ENCODE measurements at places on chromosomes 7 and 10.

GRCh38 chr10:114996542-114996941, 58.5 kb downstream of the TRUB1 start:
- DNase-seq = no peak

- no peak for DNase-seq
These were observed 73.5 kb upstream of the MKLN1 start for GRCh38 chr7:131254211-131254610.

- DNase-seq = no peak
These were observed 67.5 kb downstream of the CUX1 start for GRCh38 chr7:101884671-101885596.

DNA sequence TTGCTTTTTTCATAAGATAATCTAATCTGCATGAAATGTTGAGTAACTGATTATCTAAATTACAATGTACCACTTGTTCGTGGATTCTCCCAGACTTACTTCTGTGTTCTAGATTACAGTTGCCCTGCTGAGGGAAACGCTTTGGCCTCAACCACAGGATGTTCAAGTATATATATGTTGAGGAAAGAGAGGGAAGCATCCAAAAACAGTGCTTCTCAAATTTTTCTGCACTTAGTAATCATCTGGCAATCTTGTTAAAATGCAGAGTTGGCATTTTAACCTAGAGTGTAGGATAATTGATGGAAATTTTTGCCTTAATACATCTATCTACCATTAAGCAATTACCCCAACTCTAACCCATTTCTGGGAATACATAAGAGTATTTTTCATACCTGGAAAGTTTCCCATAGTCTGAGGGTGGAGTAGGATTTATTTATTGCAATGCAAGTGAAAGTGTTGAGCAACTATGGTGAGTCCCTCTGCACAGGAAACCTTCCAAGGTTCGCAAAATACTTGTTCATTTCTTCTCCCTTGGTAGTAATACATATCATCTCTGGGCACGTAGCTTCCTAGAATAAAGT, 59.6 kb upstream of the C1GALT1 start:
- DNase-seq = no peak

- DNase-seq = no peak
These were observed 36.9 kb upstream of the NPFFR1 start for GRCh38 chr10:70320751-70321150.

DNA sequence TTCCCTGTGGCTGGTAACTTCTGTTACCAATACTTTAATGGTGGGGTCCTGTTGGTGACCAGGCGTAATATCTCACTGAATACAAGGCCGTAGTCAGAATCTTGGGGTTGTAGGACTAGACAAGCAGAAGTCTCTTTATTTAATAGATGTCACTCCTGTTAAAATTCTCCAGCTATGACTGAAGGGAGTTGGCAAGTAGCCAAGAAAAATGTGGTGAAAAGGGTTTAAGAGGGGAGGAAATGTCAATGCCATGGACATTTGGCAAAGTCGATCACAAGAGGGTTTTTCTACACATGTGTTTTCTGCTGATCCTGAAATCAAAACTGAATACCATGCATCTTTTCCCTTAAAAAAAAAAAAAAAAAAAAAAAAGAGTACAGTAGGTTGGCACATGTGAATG, 533.5 kb downstream of the AUTS2 start:
- DNase-seq = no peak

DNA sequence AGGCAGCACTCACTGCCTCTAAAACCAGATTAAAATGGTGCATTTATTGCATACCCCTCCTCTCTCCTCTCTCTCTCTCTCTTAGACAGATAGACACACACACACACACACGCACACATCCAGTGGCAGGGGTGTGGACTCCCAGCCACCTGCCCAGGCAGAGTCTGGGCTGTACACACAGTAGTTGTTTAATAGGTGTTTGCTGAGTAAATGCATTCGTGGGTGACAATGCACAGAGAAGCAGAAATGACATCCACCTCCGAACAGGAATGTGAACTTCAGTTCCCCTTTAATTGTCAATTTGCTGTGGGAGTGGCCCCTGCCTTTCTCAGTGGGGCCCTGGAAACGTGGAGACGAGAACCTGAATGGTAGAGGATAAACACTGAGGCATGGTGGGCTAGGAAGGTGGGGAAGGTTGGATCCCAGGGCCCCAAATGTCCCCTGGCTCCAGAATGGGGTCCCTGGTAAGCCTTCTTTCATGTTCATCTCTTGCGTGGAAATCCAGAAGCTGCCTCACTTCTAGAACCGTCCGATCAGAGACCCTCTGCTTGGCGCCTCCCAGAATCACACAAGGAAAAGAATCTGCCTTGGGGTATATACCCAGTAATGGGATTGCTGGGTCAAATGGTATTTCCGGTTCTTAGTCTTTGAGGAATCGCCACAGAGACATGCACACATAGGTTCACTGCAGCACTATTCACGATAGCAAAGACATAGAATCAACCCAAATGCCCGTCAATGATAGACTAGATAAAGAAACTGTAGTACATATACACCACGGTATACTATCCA, 58.5 kb upstream of the ECHDC3 start:
- DNase-seq = no peak

GRCh38 chr10:19702215-19702614, 114.0 kb upstream of the PLXDC2 start:
- no peak for DNase-seq

GRCh38 chr7:157011333-157012112, 1.1 kb upstream of the MNX1 start:
- DNase-seq = no peak

- DNase-seq = no peak
These were observed 23.6 kb downstream of the RBM20 start for GRCh38 chr10:110667620-110668343.

- no peak for DNase-seq
These were observed 26.6 kb upstream of the R3HCC1L start for GRCh38 chr10:98107644-98108430.

- no peak for DNase-seq
These were observed 4.9 kb upstream of the ADCY1 start for GRCh38 chr7:45569290-45569685.

DNA sequence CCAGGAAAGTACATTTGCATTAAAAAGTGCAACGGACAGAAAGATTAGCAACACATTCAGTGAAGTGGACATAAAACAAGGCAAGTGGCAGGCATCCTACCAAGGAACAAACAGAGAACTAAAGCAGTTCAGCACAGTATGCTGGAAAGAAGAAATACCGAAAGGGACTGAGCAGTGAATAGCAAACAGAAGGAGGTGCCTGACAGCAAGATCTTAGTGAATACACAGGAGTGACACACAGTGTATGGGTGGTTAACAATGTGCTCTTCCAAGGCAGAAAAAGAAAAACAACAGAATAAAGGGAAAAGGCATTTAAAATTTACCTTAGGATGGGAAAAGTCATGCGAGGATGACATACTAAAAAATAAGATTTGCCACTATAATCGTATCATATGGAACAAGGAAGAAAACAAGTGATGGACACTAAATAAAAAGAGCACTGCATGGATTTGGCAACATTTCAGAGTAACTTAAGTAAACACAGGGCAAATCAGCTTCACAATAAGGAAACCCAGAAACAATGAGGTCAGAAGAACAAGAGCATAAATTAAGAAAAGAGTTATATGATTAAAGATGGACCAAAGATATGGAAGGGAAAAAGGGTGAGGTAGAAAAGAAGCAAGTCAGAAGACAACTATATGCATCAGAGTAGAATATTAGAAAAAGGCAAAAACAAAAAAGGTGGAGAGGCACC, 29.5 kb downstream of the MEST start:
- no peak for DNase-seq

- no peak for DNase-seq
These were observed 129.2 kb downstream of the BBS9 start for GRCh38 chr7:33258491-33258951.

GRCh38 chr7:120720317-120720716, 137.6 kb downstream of the TSPAN12 start:
- no peak for DNase-seq

DNA sequence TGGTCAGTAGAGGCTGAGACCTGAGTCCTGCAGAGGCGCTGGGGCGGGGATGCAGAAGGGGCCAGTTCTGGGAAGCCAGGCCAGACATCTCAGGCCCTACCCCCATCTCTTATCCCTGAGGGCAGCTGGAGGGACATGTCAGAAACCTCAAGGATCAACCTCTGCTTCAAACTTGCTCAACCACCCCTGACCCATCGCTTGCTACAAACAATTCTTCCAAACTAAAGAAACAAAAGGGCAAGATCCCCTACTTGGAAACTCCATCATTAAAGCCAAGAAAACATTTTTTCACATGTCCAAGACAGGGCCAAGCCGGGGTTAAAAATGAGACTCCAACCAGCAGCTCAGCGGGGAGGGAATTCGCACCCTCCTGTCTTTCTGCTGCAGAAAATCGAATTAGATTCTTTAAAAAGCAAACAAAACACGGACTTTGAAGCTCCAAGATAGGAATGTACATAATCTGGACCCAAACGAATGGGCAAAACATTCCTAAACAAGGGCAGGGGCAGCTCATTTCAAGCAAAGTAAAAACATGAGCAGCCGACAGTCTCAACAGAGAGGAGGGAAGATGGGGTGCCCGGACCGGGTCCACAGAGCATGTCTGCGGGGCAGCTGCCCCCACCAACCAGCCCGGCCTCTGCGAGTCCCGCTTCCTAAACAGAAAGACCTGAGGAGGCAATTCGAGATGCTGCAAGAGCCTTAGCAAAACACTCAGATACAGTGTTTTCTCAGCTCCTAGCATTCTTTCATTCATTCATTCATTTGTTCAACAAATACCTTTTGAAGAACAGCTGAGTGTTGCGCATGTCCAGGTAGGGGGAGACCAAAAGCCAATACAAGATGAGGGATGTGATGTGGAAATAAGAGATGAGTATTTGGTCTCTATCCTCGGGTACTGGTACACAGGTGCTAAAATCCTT, 44.8 kb downstream of the CHST15 start:
- DNase-seq = no peak

DNA sequence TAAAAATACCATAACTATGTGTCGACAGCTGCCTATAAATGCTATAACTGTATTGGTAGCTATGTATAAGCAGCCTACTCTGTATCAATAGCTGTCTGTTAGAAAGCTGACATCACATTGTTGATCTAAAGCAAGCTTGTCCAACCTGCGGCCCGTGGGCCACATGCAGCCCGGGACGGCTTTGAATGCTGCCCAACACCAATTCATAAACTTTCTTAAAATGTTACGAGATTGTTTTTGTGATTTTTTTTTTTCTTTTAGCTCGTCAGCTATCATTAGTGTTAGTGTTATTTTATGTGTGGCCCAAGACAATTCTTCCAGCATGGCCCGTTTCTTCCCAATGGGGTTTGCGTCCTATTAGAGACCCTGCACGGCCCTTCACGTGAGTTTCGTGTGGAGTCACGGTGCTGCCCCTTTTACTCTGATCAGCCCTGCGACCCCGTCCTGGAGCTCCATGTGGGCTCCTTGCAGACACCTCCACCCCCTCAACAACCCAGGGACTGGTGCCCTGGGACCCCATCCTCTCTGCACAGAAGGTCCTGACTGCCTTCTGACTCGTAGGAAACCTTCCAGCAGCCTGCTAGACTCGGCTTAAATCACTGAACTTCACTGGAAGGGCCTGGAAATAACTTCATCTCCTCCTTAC, 4.5 kb upstream of the PRKAR1B start:
- no peak for DNase-seq

DNA sequence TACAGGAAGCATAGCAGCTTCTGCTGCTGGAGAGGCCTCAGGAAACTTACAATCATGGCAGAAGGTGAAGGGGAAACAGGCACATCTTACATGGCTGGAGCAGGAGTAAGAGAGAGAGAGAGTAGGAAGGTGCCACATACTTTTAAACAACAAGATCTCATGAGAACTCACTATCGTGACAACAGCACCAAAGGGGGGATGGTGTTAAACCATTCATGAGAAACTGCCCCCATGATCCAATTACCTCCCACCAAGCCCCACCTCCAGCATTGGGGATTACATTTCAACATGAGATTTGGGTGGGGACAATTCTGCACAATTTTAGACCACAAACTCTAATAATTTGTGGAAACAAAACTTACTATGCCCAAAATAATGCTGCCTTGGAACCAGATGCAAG, 16.8 kb upstream of the ARMC3 start:
- DNase-seq = no peak

DNA sequence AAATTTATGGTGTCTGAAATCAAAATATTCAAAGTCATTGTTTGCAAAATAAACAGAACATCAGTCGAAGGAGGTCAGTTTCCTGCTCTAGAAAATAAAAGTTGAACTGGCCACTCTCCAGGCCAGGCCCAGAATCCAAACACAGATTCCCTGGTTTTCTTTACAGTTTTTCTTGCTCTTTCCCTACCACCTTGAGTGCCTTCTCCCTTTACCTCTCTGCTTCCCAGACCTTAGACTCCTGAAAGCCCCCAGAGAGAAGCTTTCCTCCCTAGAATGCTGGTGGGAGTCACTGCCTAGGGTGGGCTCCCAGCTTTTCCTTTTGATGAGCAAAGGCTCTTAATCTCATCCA, 6.1 kb downstream of the DNTT start:
- no peak for DNase-seq

- no peak for DNase-seq
These were observed 43.0 kb upstream of the SHTN1 start for GRCh38 chr10:117047947-117048346.

DNA sequence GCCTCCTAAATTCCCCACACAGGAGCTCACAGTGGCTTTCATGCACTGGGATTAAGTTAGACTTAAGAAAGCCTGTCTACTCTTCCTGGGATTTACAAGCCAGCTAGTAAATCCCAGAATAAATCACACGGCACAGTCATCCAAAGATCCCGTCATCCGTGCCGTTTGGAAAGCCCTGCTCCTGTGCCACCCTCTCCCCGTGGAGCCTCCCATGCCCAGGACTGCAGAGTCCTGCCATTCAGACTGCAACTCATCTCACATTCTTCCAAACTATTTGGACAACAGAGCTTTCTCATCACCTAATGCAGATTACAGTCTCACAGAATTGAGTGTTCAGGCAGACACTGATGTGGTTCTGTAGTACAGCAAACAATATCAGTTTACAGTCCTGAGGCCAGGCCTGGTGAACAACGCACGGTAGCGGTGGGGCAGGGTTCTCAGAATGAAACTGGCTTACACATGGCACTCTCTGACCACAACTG, 166.5 kb downstream of the EGFR start:
- DNase-seq = no peak

GRCh38 chr7:1802899-1803298, 132.8 kb downstream of the ELFN1 start:
- DNase-seq = no peak

- no peak for DNase-seq
These were observed 164.9 kb upstream of the RHEB start for GRCh38 chr7:151684408-151685175.
